ENCODE measurements at places on chromosomes 1 and 21.
A peak's percentile ranks its signal among the peaks of the same experiment; 100 is the strongest.

DNA sequence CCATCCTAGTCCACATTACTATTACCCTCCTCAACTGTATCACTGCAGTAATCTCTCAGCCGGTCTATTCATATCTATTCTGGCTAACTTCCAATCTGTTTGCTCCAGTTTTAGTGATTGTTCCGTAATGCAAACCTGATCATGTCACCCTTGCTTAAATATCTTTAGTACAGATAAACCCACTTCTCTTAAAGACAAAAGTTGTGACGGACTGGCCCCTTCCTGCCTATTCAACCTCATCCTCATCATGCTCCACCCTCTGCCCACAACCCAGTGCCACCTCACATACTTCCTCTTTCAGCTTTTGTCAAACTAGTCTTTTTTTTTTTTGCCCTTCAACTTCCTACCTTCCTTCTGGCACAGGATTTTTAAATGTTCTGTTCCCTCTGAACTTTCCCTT, 2.8 kb upstream of the C1orf162 start:
- no peak for DNase-seq

DNA sequence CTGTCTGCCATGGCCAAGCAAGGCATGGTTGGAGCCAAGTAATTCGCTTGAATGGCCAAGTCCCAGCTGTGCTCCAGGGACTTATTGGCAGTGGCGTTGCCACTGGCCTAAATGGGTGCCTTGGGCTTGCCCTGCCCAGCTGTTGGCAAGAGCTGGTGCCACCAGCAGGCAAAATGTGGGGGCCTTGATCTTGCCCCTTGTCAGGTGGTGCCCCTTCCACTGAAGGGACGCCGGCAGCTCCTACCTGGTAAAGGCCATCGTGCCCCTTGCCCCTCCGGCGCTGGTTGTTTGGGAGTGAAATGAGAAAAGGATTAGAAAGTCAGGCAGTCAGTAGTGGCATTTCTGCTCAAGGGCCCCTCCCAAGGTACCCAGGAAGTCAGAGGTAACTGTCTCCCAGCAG, 85.5 kb downstream of the CD247 start:
- DNase-seq, result no peak

GRCh38 chr1:245870698-245871097, 636.4 kb downstream of the SMYD3 start:
- DNase-seq, result peak; percentile 68

DNA sequence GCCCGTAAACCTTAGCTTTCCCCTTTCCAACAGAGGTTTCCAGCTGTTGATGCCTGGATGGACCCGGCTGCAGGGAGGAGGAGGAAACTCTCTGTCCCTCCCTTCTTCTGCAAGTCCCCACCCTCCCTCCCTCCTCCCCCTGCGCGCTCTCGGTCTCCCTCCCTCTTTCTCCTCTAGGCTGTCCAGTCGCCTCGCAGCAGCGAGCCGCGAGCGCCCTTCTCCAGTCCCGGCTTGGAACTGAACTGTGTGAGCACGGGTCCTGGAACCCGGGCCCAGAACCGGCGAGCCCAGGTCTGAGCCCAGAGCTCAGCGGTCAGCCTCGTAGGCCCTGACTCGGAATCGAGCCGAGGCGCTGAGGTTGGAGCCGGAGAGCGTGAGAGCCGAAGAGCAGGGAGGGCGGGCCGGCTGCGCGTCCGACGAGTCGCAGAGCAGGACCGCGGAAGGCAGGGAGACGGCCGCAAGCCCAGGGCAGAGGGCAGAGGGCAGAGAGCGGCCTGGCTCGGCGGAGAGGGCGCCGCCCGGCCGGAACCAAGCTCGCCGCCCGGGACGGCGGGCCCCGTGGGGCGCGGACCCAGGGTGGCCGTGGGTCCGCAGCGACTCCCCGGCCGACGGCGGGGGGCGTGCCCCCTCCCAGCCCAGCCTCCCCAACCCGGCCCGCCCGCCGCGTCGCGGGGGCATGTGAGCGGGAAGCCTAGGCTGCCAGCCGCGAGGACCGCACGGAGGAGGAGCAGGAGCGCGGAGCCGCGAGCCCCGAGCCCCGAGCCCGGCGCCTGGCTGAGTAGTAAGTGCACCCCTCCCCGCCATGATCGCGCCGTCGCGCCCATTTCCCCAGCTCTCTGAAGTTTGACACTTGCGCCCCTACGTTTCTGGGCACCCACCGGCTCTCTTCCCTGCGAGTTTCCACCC, at the start of gene SOX13:
SOX13 (plus strand) TSS at position 185 of the 906 bp plus-strand sequence. CDS start 39,801 bp downstream, outside the sequence.
- peak; percentile 84 for DNase-seq

DNA sequence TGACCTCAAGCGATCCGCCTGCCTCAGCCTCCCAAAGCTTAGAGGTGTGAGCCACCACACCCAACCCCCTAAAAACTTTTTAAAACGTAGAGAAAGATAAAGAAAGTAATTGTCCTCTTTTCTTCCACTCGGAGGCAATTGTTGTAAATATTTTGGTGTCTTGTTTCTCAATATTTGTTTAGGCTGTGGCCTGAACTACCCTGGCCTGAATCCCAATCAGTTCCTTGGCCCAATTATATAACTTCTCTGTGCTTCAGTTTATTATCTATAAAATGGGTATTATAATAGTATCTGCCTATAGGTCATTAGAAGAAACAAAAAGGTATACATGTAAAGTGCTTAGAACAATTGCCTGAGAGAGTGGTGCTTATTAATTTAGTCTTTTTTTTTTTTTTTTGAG, 1.8 kb upstream of the ATP5PO start:
- no peak for DNase-seq
